ENCODE measurements at places on chromosomes 13 and 19.

DNA sequence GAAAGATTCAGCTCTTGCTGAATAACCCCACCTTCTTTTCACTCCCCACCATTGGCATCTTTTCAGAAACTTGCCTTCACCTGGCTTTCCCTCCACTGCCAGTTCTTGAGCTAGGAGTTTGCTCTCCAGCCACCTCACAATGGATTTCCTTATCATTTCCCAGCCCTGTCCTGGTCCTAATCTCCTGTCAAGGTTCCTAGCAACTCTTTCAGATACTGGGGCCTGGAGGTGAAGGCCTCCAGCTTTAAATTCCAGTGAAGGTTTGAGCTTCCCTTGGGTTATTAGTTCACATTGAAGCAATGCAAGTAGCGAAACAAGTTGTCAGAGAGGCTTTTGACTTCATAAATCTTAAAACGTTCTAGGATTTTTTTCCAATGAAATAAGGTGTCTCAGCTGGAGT, 320.8 kb upstream of the MAB21L1 start:
- DNase-seq, result no peak

- no peak for DNase-seq
These were observed 145.5 kb upstream of the MAB21L1 start for GRCh38 chr13:35621989-35622388.

- no peak for DNase-seq
These were observed 154.2 kb upstream of the KLF12 start for GRCh38 chr13:74288361-74288911.

DNA sequence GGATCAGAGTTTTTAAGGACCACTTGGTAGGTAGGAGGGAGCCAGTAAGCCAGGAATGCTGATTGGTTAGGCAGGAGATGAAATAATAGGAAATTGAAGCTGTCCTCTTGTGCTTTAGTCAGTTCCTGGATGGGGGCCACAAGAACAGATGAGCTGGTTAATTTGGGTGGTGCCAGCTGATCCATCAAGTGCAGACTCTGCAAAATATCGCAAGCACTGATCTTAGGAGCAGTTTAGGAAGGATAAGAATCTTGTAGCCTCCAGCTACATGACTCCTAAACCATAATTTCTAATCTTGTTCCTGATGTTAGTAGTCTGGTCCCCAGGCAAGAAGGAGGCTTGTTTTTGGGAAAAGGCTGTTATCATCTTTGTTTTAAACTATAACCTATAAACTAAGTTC, 117.9 kb upstream of the GPR12 start:
- no peak for DNase-seq

DNA sequence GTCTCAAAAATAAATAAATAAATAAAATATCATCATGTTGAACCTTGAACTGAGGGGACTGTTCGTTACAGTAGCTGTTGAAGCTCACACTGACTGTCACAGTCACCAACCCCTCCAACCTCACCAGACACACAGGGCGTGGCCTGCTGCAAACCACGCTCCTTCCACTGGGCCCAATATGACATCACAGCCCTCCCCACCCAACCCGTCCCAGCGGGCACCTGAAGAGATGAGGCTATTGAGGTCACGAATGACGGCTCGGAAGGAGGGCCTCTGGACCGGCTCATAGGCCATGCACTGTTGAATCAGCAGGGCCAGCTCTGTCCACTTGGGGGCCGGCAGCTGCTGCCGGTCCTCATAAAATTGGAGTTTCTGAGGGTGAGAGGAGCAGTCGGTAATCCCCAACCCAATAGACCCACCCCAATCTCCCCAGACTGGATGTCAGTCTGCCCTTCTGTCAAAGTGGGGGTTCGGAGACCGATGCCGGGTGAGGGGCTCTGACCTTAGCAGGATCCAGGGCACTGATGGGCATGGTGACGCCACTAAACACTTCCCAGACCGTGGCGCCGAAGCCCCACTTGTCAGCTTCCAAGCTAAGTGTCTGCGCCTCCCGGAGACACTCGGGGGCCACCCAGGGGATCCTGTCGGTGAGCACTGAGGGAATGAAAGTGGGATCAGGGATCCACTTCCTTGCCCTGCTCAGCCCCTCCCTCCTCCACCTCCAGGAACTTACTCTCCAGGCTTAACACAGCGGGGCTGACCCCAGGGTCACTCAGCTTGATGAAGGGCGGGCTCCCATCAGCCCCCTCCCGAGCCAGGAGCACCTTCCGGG, 13.2 kb downstream of the JAK3 start:
- DNase-seq, result no peak
